ENCODE measurements at places on chromosomes 1 and 21.

- DNase-seq = no peak
These were observed 790 bp downstream of the RPS8 start for GRCh38 chr1:44775930-44776729.

- no peak for DNase-seq
These were observed 62.8 kb downstream of the RUNX3 start for GRCh38 chr1:24867084-24867870.

DNA sequence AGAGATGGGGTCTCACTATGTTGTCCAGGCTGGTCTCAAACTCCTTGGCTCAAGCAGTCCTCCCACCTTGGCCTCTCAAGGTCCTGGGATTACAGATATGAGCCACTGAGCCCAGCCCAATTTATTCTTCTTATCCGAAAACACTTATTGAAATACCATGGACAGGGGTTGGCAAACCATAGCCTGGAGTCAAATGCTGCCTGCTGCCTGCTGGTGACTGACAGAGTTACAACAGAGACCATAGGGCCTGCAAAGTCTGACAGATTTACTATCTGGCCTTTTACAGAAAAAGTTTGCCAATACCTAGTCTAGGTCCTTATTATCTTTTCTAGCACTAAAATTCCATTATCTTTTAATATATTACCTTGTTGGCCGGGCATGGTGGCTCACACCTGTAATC is 87.1 kb upstream of the ZNF281 start:
- DNase-seq = no peak

DNA sequence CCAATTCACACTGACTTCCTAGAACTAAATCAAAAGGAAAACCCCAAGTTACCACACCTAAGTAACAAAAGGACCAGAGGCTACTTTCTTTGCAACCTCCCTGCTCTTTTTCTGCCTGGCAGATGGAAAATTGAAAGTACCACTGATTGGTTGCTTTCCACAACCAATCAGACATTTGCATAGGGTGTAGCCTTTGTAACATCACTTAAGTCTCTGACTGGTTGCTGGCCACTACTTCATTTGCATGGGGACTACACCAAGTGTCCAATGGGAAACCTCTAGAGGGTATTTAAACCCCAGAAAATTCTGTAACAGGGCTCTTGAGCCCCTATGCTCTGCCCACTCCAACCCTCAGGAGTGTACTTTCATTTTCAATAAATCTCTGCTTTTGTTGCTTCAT is 365.0 kb downstream of the LTN1 start:
- DNase-seq = no peak

GRCh38 chr1:86915737-86916235 is 1.4 kb downstream of the HS2ST1 start:
- DNase-seq = no peak

- DNase-seq = no peak
These were observed 30.2 kb downstream of the AGPAT3 start for GRCh38 chr21:43895196-43895595.

DNA sequence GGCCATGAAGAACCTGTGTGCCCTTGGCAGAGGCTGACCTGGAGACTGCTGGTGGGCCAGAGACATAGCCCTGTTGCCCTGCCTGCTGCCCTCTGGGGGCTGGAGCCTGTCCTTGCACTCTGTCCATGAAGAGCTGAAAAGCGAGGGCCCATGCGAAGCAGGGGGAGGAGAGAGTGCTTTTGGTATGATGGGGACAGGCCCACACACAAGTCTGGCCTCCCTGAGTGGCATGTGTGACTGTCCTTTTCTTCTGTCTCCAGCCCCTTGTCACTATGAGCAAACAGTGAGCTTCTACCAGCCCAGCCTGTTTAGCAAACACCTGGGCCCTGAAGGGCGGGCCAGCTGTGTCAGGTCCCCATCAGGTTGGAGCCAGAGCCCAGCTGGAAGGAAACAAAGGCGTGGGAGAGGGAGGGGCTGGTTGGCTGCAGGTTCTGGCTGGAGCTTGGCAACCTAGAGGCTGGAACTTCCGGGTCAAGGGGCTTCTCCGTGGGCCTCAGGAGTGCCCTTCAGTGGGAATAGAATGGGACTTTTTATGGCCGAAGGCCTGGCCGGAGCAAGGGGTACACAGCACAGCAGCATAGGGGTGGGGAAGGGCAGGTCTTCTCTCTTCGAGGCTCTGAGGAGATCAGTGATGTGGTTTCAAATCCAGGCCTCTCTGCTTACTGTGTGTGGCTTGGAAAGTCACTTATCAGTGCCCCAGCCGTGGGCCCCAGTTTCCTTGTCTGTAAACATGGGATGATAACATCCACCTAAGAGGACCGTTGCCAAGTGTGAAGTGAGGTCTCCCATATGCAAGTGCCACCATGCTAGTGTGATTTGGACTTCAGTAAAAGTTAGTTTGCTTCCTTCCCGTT is 14.3 kb downstream of the QSOX1 start:
- peak; percentile 60 for DNase-seq

GRCh38 chr1:94636624-94637023 is 95.1 kb upstream of the F3 start:
- no peak for DNase-seq

- no peak for DNase-seq
These were observed 9.7 kb downstream of the MAPKAPK2 start for GRCh38 chr1:206694171-206695124.

DNA sequence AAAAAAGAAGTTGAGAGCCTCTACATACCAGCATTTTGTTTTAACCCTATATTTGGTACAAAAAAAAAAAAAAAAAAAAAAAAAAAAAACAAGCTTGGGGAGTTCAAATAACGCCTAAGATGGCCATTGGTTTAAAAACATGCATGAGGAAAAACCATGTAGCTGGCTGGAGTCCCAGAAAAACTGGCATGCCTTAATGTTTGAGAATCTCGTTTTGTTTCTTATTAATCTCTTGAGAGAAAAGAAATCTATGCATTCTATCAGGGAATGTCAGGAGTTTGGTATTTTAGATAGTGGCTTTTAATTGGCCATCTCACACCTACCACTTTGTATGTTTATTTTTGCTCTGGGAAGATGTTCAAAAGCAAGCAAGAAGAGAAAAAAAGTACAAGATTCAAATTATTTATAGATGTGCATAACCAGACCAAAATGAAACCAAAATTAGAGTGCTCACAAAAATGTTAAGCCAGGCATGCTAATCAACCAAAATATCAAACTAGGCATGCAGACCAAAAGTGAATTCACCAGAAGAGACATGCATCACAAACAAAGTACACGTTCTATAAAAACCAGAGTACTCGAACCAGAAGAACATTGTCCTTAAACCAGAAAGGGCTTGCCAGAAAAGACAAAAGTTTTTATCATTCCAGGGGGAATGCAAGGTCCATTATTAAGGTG is 156.6 kb downstream of the AK5 start:
- DNase-seq = no peak

DNA sequence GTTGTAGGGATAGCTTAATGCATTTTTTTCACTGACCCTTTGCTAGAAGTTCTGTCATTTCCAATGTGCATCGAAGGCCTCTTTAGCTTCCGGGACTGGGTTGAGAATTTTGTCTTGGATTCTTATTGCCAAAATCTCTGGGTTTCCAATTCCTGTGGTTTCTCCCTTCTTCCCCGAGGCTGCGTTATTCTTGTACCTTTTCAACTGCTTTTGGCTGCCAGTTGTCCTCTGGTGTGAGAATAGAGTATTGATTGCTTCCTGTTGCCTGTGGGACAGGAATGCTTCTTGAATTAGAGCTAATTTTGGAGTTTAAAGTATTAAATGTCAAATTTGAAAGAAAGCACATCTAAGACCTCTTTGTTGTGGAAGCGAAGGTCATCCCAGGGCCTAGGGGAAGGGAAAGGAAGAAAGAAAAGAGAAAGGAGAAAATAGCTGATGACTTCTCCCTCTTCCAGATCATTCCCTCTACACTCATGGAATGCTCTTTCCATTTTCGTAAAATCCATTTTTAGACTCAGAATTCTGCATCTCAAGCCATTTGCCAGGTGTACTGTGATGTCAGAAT is 21.1 kb downstream of the HUNK start:
- no peak for DNase-seq

DNA sequence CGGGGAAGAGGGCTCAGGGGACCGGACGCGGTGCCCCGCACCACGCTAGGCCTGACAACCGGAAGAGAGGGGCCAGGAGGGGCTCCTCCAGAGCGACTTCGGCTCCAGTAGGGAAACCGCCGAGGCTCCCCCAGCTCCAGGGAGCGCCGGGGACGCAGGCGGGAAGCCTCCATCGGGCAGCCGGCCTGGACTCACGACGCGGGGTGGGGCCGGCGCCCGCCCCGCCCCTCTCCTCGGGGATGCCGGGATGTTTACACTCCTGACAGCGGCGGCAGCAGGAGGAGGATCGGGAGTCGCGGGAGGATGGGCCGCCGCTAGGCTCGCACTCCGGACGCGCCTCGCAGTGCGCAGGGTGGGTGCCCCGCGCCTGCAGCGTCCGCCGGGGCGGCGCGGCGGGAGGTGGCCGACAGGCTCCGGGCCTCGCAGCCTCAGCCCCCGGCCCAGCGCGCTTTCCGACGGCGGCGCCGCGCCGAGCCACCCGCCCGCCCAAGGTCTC is at the start of gene NEK7:
NEK7 (plus strand) TSS at position 254 of the 496 bp plus-strand sequence. CDS start 75,583 bp downstream, outside the sequence.
- DNase-seq = peak; percentile 72

DNA sequence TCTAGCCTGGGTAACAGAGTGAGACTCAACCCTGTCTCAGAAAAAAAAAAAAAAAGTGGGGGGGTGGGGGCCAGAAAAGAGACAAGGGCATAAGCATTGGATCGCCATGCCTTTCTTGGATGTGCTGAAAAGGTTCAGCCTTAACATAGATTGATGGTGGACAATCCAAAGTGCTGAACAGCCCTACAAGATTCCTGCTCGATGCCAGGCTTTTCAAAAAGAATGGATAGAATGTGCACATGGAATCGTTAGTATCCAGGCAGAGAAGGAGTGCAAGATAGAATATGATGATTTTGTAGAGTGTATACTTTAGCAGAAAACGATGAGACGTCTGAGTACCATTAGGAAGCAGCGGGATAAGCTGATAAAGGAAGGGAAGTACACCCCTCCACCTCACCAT is 10.9 kb upstream of the COA7 start:
- DNase-seq = no peak

GRCh38 chr1:219362702-219363101 is 189.0 kb downstream of the LYPLAL1 start:
- no peak for DNase-seq

GRCh38 chr1:8796812-8797211 is 20.6 kb downstream of the RERE start:
- DNase-seq = no peak

DNA sequence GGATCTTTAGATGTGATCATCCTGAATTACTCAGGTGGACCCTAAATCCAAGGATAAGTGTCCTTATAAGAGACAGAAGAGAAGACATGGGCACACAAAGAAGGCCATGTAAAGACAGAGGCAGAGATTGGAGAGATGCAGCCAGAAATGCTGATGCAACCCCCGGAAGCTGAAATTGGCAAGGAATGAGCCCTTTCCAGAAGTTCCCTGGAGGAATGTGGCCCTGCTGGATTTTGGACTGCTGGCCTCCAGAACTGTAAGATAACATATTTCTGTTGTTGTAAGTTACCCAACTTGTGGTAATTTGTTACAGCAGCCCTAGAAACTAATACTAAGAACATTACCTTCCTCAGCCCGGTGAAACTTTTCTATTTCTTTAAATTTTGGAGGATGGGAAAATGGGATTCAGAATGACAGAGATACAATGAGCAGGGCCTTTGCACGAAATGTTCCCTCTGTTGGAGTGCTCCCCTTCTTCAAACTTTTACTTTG is 11.2 kb upstream of the PLPP3 start:
- no peak for DNase-seq

DNA sequence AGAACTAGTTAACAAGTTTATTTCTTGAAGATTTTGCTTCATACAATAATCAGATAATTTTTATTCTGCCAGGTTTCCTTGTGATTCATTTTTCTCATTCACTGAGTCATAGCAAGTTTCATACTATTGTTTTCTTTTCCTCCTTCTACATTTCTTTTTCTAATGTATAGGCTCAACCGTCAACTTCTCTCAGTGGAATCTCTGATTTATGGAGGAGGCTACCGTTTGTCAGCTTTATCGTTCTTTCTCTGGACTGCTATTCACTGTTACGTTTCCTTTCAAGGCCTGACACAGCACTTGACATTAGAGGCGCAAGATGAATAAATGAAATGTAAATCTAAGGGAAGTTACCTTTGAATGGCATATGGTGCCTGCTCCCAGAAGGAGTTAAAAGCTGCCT is 284.3 kb upstream of the NR5A2 start:
- no peak for DNase-seq

DNA sequence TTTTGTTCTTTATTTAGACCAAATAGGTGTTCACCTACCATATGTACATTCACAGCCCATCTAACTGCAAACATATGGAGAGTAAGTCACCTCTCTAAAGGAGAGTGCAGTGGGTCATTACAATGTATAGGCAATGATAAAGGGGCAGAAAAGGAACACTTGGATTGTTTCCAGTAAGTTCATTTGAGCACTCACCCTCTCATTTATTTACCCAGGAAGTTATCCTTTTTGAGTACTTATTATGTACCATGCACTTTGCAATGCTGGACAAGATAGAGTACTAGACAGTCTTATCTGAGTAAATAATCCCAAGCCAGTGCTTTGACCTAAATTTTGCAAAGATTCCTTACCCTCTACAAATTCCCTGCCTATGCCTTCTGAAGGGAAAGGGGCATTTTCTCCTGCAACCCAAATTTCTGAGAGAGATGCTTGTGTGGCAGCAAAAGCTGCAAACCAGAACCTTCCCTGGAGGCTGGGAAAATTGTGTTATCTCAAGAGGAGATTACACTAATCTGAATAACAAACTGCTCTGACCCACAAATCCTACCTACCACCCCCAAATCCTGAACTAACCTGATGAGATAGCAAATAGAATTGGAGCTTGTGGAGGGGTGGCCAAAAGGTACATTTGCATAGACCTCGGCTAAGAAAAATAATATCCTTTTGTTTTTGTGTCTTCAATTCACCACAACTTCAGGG is 18.6 kb upstream of the RGS8 start:
- DNase-seq = no peak

DNA sequence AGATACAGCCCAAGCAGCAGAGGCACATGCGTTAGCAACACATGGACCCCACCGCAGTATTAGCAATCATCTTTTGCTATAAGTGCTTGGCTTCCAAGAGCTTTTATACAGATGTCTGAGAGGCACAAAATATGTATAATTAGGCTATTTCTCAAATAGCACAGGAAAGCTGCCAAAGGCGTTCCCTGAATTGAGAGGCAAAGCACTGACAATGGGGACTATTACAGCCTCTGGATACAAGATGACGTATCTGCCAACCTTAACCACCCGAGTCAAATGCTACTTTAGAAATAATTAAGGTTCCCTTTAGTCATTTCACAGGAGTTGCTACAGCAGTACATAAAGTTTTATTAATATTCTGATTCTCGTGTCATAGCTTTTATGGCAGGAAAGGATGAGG is 6.4 kb downstream of the STMN1 start:
- DNase-seq = no peak
